ENCODE measurements at places on chromosomes 5 and 9. TPM values are rescaled to one million over a fixed set of nuclear protein-coding genes. Genes with fewer than 3 reads are reported as not detected.

GRCh38 chr5:172565455-172565854, 75.6 kb upstream of the NEURL1B start:
- no peak for ATAC-seq

- no peak for ATAC-seq
Observed at GRCh38 chr5:142315096-142315900, 9.5 kb downstream of the SPRY4 start.

DNA sequence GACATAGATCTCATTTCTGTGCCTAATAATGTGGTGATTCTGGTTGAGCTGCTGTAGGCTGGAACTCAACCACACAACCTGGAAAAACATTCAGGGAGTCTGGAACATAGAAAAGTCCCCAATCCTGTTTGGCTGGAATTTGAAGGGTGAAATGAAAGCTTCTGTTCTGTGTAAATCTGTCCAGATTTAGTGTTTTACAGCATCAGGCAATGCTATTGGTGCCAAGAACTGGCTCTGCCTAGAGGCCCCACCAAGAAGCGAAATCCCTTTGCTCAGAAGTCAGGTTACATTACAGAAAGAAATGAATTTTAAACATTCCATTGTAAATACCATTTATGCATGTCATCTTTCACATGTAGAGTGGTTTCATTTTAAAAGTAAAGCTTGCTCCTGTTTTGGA, 56.3 kb downstream of the TMEM174 start:
- ATAC-seq = no peak

DNA sequence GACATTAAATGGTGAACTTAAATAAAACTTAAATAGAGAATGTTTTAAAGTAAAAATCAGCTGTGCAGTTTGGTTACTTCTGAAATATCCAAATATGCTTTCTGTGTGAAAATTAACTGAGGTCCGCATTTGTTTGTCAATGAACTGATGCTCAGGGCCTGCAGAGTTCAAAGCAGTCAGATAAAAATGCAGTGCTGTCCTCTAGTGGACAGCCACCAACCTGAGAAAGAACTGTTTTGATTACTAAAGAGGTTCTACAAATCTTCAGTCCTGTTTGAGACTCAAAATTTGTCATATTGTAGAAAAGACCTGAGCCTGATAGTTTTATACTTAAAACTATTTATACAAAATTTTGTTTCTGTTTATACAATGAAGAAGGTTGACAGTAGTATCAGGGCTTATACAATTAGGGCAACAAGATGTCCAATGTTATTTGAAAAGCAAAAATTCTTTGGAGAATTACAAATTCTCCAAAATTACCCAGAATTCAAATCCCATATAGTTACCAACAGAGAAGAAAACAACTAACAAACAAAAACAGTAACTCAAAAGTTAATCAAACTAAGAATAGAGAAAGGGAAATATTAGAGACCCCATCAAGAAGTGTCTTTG, 232.3 kb upstream of the TBCA start:
- ATAC-seq = no peak

DNA sequence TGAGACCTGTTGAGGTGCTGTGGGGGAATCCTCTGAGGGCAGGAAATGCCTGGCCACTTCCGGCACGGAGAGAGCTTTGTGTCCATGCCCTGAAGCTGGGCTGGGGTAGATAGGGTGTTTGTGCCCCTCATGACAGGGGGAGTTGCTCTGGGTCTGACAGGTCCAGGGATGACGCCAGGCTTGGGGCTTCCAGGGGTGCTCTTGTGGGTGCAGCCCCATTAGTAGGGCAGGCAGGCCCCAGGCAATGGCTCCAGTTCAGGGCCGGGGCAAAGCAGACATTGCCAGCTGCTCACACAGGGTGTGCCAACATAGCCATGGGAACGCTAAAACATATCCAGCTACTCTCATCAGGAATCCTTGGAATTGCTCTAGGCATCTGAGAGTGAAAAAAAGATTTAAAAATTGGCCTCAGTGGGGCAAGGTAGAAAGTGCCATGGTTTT, 21.1 kb downstream of the PITX1 start:
- ATAC-seq = peak; percentile 48

DNA sequence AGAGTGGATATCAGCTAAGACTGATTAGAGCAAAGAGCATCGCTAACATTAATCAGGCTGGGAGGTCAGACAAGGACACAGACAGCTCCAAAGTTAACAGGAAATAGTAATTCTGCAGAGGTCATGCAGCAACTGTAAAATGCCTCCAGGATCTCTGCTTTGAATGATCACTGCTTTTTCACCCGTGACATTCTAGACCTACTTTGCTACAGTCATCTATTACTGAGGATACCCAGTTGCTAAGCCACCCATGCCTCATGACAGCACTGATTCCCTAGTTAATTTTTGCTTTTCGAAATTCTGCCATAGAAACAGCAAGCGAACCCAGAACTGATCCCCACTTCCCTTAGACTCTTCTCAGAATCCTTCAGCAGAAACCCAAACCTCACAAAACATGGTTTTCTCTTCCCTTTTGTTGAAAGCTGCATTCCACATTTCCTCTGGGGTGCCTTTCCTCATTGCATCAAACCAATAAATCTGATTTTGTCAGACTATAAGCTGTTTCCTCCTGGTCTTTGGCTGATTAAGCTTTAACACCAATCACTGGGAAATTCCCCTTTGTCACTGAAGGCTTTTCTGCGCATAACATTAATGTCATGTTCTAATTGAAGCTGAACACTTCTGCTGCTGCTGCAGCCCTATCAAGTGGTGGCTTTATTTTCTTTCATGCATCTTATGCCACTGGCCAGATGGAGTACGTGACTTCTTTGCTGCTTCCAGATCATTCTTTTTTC, 201.1 kb upstream of the CHD1 start:
- ATAC-seq = no peak

DNA sequence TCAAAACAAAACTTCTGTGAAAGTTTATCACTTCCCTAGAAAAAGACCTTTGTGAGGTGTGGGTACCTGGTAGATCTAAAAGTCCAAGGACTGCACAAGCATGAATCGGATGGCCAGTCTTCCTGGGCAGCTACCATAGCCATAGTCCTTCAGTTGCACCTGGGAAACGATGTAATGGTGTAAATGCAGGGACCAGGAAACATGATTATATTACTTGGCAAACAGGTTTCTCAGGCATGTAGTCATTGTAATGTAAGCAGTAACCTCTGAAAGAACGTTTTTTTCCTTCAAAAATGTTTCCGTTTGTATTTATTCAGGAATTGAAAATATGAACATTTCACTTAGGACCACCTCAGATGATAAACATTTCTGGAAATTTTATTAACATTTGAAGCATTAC, 433.4 kb downstream of the DTWD2 start:
- no peak for ATAC-seq

GRCh38 chr9:86281593-86282076, 703 bp downstream of the ISCA1 start:
- no peak for ATAC-seq

DNA sequence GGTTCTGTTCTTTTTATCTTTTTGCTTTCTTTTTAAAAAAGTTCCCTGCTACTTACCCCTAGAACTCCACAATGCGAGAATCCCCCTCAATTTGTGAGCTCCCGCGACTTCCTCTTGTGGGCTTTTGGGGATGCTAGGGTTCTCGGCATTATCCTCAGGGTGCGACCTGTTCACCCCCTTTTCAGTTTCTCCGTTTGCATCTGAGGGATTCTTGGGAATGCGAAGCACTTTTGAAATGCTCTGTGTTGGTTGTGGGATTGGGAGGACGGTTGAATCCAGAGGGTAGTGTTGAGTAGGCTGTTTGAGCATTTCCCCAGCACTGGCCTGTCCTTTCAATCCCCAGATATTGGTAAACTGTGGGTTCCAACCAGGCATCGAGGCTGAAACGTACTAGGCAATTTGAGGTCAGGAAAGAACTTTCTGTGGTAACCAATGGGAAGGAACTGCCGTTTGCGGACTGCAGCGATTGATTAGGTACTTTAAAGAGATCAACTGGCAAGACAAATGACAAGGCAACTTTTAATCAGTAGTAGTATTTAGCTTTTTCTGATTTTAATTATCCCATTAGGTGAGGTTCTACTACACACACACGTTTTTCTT, 415 bp downstream of the XRCC4 start:
- peak; percentile 4 for ATAC-seq

- no peak for ATAC-seq
Observed at GRCh38 chr5:71977311-71977710, 130.0 kb upstream of the MAP1B start.

- ATAC-seq = no peak
Observed at GRCh38 chr5:133472829-133473228, 139.5 kb downstream of the FSTL4 start.

- no peak for ATAC-seq
Observed at GRCh38 chr5:80676706-80677105, 21.9 kb upstream of the DHFR start.

- no peak for ATAC-seq
Observed at GRCh38 chr5:54093861-54094260, 216.5 kb downstream of the ARL15 start.

DNA sequence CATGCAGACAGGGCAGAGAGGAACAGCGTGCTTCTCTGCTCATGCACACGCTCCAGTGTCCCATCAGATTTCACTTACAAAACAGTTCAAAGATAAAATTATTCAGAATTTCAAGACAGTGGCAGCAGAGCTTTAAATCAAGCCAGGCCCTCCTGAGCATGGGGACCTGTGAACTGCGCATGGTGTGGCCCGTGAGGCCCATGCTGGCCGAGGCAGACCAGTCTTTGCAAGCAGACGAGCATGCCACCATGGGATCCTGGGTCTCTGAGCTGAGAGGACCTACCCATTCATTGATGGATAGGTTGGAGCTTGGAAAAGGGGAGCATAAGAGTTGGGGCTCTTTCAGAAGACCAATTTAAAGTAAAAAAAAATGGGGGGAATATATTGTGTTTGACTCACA, 35.0 kb upstream of the SAP30L start:
- no peak for ATAC-seq

DNA sequence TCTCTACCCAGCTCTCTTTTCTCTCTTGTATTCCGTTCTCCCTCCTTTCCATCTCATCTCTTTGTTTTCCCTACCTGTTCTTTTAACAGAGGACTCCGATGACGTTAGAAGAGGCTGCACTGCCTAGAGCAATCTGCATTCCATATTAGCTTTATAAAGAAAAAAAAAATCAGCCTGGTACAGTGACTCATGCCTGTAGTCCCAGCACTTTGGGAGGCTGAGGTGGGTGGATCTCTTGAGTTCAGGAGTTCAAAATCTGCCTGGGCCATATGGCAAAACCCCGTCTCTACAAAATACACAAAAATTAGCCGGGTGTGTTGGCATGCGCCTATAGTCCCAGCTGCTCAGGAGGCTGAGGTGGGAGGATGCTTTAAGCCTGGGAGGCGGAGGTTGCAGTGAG, 49.0 kb downstream of the DAPK1 start:
- no peak for ATAC-seq

GRCh38 chr9:106218854-106219253, 524.5 kb downstream of the TMEM38B start:
- ATAC-seq = no peak

DNA sequence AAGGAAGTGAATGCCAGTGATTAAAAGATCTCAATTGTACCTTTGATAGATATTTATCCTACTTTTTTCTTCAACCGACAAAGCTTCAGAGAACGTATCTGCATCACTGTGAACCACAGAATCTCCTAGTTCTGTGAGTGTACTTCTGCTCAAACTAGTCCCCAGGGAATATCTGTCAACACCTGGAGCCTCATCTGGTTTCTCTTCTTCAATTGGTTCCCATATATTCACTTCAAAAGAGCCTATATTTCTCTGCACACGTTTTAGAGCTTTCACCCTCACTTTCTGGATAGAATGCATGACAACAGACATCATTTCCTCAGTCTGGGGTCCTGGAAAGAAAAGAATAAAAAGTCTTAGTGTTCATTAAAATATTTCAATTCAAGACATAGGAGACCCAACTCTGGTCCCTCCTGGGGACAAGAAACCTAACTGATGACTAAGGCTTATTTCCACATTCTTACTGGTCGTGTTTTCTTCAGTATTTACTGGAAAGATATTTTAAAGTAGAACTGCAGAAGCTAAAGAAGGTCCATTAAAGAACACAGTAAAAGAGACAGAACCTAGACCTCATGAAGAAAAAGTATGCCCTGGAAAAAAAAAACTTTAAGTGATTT, 64.3 kb downstream of the CPLANE1 start:
- ATAC-seq = no peak

DNA sequence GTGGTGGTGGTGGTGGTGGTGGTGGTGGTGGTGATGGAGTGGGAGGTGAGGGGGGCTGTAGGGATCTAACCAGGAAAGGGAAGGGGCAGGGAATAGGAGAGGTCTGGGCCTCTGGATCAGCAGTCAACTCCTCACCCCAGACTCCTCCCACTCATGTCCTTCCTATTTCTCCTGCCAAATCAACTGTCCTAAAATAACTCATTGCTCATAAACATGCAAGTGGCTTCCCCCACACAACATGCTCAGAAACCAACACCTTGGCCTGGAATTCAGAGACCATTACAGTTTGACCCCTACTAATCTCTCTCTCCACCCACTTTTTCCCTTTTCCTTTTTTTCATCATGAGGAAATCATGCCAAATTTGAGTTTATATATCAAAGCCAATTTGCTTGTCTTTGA, 8.4 kb upstream of the FSD1L start:
- no peak for ATAC-seq

The RAB3C gene
- total RNA-seq = 1.5 TPM

The GAPT gene
- 2.4 TPM for total RNA-seq

The PRR16 gene
- 3.2 TPM for total RNA-seq

The SLC22A5 gene
- total RNA-seq = 6.5 TPM

The CCDC180 gene
- 9.8 TPM for total RNA-seq

The C9 gene
- not detected for total RNA-seq

The GADD45G gene
- 63.5 TPM for total RNA-seq

All from gastroesophageal sphincter (tissue), 4 donors.